ENCODE measurements at places on chromosomes 3 and 15.

GRCh38 chr15:41028853-41029252, 75.6 kb downstream of the CHAC1 start:
- DNase-seq: no peak

- no peak for DNase-seq
Observed at GRCh38 chr15:52924630-52925029, 134.5 kb upstream of the ONECUT1 start.

- DNase-seq: no peak
Observed at GRCh38 chr15:92453607-92454006, 59.9 kb downstream of the ST8SIA2 start.

DNA sequence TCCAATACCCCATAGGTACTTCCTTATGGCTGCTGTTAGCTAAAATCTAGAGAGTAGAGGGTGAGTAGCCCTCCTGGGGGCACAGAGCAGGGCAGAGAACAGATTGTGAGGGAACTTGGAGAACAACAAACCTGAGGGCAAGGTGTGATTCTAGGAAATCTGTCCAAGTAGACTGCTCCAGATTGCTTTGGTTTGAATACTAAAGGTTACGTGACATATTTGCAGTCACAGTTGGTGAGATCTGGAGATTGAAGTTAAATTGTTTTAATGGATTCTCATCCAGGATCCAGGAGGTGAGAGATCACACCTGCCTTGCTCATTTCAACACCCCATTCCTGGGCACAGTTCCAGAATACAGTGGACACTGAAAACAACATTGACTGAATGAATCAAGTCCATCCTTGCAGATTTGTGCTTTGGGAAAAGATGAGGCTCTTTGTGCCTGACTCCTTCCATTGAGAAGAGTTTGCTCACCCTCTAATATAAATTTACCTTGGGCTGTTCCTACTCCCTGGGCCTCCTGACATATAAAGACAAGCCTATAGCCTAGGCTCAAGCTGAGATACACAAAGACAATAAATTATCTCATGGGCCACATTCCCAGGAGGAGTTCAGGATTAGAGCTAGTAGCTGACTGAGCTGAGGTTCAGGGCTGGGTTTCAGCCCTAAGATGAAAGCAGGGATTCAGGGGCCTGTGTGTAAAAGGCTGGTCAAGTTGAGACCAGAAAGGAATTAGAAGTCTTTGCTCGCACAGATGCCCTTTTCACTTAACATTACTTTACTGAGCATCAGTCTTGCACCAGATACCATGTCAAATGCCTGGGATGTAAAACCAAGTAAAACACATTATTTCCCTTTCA, 400.9 kb upstream of the MCTP2 start:
- no peak for DNase-seq

DNA sequence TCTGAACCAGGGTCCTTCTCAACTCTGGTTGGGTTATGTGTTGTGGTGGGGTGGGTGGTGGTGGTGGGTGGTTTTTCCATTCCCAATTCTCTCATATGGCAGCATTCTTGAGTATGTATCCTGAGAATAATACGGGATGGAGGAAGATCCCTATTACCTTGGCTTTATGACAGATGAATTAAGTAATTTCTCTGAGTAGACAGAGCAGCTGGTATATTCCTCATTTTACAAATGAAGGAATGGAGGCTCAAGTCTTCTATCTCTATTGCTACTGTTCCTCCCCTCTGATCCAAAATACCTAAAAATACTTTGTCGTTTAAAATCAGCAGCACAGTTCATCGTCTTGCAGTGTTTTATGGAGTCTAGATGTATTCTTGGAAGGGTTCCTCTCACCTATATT, 10.4 kb downstream of the GYG1 start:
- DNase-seq: no peak

- no peak for DNase-seq
Observed at GRCh38 chr3:178500631-178501030, 35.6 kb upstream of the KCNMB2 start.

Measured in osteoblast (primary cell).